Articular chondrocyte of knee joint (primary cell): ENCODE measurements at places on chromosomes 7 and 10. TPM values are rescaled to one million over a fixed set of nuclear protein-coding genes. Genes with fewer than 3 reads are reported as not detected.

The PON3 gene
- total RNA-seq = 1.6 and 2.6 TPM in 2 replicates

The SEMA3C gene
- total RNA-seq = 669 and 957 TPM in 2 replicates

The JCAD gene
- total RNA-seq = 37.0 and 73.6 TPM in 2 replicates

The SEMA3E gene
- 4.2 and 4.3 TPM in 2 replicates for total RNA-seq

The VAX1 gene
- total RNA-seq = not detected in 2 replicates

The TCERG1L gene
- not detected in 2 replicates for total RNA-seq

The PLA2G12B gene
- 0.11 TPM in 1 of 2 replicates, not detected in the other for total RNA-seq

The FAM20C gene
- 37.8 and 42.3 TPM in 2 replicates for total RNA-seq

The RNLS gene
- 15.2 and 19.0 TPM in 2 replicates for total RNA-seq
